ENCODE measurements at places on chromosomes 6 and 20. TPM values are rescaled to one million over a fixed set of nuclear protein-coding genes. Genes with fewer than 3 reads are reported as not detected.

DNA sequence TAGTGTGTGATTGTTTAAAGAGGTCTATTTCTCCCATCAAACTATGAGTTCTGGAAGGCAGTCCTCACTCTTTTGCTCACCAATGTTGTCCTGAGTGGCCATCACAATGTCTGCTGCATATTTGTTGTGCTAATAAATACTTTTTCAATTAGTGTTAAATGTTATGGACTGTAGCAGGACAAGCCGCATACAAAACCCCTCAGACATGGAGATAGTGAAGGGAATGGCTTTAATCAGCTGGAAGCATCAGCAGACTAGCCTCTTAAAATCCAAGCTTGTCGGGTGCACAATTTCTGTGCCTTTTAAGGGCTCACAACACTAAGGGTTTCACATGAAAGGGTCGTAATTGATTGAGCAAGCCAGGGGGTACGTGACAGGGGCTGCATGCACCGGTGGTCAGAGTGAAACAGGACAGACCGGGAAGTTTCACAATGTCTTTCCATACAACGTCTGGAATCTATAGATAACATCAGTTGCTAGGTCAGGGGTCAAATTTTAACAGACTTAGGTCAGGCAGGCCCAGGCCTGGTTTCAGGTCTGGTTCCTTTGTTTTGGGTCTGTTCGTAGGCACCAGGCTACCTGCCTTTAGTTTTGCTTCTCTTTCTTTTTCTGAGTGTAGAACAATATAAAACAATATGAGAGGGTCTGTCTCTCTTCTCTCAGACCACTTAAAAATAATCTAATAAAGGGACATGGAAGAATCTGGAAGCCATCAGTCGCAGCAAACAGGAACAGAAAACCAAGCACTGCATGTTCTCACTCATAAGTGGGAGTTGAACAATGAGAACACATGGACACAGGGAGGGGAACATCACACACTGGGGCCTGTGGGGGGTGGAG, 327.6 kb upstream of the HTR1E start:
- no peak overlapping the region for H3K27ac ChIP-seq
- H3K36me3 ChIP-seq = no peaks in the 10 kb centered on the region
- no peak overlapping the region for H3K4me3 ChIP-seq

DNA sequence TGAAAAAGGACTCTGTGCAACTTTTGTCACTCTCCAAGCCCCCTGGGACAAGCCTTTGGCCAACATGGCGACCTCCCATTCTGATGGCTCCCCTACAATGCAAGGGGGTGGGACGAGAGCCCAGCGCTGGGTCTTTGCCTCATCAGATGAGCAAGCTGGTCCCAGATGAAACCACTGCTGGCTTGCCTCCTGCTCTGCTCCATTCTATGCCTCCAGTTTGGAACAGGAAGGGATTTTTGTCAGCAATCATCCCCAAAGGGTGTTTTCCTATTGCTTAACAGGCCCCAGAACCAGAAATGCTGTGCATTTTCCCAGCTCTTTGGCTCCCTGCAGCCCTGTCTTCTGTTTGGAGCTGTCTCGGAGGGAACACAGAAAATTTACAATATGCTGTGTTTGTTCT, 412.7 kb downstream of the MAFB start:
- no peak overlapping the region for H3K27ac ChIP-seq
- no peaks in the 10 kb centered on the region for H3K27me3 ChIP-seq

DNA sequence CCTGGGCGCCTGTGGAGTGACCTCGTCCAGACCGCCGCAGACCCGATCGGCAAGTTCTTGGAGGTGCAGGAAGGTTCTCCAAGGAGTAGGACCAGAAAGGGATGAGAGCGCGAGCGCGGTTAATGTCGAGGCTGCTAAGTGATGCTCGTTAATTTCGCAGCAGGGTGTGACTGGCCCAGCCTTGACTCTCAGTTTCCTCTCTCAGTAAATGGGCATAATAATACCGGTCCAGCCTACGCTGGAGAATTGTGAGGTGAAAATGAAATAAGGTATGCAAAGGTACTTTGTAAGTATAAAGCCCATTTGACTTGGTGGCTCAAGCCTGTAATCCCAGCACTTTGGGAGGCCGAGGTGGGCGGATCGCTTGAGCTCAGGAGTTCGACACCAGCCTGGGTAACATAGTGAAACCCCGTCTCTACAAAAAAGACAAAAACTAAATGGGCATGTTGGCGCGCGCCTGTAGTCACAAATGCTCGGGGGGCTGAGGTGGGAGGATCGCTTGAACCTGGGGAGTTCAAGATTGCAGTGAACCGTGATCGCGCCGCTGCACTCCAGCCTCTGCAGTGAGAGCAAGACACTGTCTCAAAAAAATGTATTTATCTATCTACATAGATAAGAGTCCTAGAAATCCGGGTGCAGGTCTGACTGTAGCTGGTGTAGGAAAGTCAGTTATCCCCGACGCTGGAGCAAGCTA, 634 bp upstream of the BTBD9 start:
- peak; percentile 12 for DNase-seq
- H3K27me3 ChIP-seq = no peaks in the 10 kb centered on the region

GRCh38 chr6:13059026-13059425, 269.3 kb downstream of the TBC1D7 start:
- no peaks in the 10 kb centered on the region for H3K27me3 ChIP-seq
- no peaks in the 10 kb centered on the region for H3K36me3 ChIP-seq
- DNase-seq = no peak
- no peak overlapping the region for H3K4me3 ChIP-seq
- H3K4me1 ChIP-seq = no peaks in the 10 kb centered on the region
- H3K27ac ChIP-seq = no peak overlapping the region

GRCh38 chr6:150875841-150876240, 10.3 kb downstream of the MTHFD1L start:
- DNase-seq = no peak
- no peak overlapping the region for H3K4me3 ChIP-seq
- peaks cover 19% of the 10 kb centered on the region for H3K4me1 ChIP-seq

GRCh38 chr20:31933698-31934097, 18.1 kb downstream of the PDRG1 start:
- H3K27ac ChIP-seq = no peak overlapping the region
- no peak for DNase-seq
- H3K4me3 ChIP-seq = no peak overlapping the region
- H3K36me3 ChIP-seq = no peaks in the 10 kb centered on the region
- no peaks in the 10 kb centered on the region for H3K27me3 ChIP-seq

- no peak overlapping the region for H3K4me3 ChIP-seq
- DNase-seq = no peak
- H3K27ac ChIP-seq = no peak overlapping the region
- no peaks in the 10 kb centered on the region for H3K27me3 ChIP-seq
Observed at GRCh38 chr6:617456-618100, 39.3 kb downstream of the HUS1B start.

DNA sequence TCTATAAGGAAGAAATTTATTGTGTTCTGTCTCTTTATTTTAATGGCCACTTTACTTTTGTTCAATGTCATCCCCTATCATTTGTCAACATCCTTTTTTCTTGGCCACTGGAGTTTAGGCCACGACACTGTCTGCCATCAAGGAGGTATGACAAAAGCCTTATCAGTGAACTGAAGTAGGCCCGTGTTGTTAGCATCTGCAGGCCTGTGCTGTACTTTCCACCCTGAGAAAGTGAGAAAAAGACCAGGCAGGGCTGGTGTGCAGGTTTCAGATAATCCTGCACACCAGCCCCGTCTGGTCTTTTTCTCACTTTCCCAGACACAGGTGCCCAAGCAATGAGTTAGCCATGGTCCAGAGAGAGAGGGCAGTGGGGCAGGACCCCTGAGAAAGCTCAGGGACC, 57.6 kb downstream of the GOPC start:
- no peak overlapping the region for H3K27ac ChIP-seq
- peaks cover 8% of the 10 kb centered on the region for H3K36me3 ChIP-seq
- DNase-seq = no peak
- H3K4me3 ChIP-seq = no peak overlapping the region
- H3K4me1 ChIP-seq = peaks cover 17% of the 10 kb centered on the region
- no peaks in the 10 kb centered on the region for H3K27me3 ChIP-seq

GRCh38 chr20:62617711-62618483, 24.4 kb upstream of the SLCO4A1 start:
- peak overlapping the region; percentile 68 for H3K27ac ChIP-seq
- H3K4me3 ChIP-seq = no peak overlapping the region
- peak; percentile 33 for DNase-seq

DNA sequence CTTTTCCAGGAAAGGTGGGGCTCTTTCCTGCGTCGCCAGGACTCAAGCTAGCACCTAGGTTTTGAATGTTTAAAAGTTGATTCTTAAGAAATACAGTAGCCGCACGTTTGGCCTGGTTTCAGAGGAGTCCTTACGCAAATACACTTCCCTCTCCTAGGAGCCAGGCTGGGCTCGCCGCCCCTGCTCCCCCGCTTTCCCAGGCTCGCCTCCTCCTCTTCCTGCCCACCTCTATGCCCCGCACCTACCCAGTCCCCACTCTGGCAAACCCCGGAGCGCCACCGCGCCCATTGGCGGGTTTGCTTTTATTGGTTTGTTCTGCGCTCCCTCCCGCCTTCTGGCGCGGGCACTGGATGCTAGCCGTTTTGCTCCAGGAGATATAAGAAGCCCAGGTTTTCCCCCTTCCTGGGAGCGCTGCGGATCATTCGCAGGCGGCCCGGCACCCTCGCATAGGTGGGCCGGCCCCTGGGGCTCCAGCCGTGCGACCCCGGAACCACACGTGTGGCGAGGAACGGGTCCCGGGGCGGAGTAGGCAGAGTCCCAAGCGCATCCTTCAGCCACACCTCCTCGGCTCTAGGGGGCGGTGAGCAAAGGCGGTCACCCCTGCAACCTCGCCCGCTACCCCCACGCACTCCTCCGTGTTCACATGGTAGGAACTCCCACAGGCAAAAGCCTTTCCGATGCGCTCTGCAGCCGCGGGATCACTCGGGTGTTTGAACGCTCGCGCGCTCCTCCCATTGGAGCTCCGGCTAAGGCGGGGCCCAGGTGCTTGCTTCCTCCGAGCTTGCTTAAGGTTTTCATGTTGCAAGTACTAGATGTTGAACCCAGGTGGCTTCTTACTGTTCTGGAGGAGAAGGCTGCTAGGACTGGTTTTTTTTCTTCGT, 119.0 kb downstream of the RTN4IP1 start:
- no peaks in the 10 kb centered on the region for H3K27me3 ChIP-seq
- no peaks in the 10 kb centered on the region for H3K36me3 ChIP-seq
- H3K4me3 ChIP-seq = peak overlapping the region; percentile 58
- peaks cover 26% of the 10 kb centered on the region for H3K4me1 ChIP-seq
- DNase-seq = peak; percentile 75

DNA sequence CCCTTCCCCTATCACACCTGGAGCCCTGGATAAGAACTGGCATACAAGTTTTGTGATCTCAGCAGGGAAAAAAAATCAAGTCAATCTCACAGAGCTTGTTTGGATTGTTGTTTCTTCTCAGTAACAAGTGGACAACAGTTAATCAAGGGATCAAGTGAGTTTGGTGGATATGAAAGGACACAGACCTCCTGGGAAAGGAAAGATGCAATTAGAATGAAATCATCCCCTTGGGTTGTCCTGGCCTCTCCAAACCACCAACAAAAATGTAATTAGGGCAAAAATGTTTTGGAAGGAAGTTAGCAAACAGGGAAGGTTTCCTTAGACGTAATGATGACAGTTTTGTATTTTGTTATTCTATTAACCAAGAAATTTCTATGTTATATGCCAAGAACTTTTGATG, 99.1 kb upstream of the PRDM1 start:
- H3K4me1 ChIP-seq = peaks cover 4% of the 10 kb centered on the region
- H3K4me3 ChIP-seq = no peak overlapping the region
- H3K36me3 ChIP-seq = no peaks in the 10 kb centered on the region
- no peaks in the 10 kb centered on the region for H3K27me3 ChIP-seq
- no peak for DNase-seq

- DNase-seq = no peak
- H3K4me3 ChIP-seq = no peak overlapping the region
- no peaks in the 10 kb centered on the region for H3K36me3 ChIP-seq
- peaks cover 74% of the 10 kb centered on the region for H3K4me1 ChIP-seq
Observed at GRCh38 chr6:149334682-149335160, 17.2 kb downstream of the TAB2 start.

- no peak overlapping the region for H3K27ac ChIP-seq
- H3K4me3 ChIP-seq = no peak overlapping the region
- no peaks in the 10 kb centered on the region for H3K36me3 ChIP-seq
Observed at GRCh38 chr6:156457601-156458000, 319.6 kb upstream of the ARID1B start.

- no peak overlapping the region for H3K27ac ChIP-seq
- no peak for DNase-seq
- no peak overlapping the region for H3K4me3 ChIP-seq
- no peaks in the 10 kb centered on the region for H3K36me3 ChIP-seq
Observed at GRCh38 chr20:47187450-47188195, 168.9 kb downstream of the ZMYND8 start.

DNA sequence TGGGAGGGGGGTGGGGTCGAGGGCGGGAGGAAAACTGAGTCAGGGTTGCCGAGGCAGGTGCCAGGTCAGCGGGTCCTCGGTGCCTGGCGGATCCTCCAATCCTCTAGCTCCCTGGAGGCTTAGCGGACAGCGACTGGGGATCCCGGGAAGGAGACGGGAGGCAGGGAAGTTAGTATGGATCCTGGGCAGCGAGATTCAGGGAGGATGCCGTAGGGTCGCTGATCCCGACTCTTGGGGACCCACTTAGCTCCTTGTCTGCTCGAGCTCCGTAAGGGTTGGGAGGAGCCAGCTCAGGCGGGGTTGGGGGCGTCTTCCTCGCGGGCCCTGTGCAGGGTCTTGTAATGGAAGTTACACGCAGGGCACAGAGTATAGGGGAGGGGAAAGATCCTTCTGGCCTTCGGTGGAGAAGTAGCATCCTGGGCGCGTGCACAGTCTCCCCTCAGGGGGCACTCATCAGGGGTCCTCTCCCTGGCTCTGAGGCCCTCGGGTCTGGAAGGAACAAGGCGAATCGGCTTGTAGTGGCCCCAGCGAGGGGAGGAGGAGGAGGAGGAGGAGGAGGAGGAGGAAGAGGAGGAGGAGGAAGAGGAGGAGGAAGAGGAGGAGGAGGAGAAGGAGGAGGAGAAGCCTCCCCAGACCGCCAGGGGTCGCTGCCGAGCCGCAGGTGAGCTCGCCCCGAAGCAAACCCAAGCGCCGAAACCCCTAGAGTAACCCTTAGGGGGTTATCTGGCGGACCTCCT, 6.4 kb upstream of the SLC12A5 start:
- no peak overlapping the region for H3K4me3 ChIP-seq
- peaks cover 4% of the 10 kb centered on the region for H3K4me1 ChIP-seq
- H3K27me3 ChIP-seq = peaks cover 17% of the 10 kb centered on the region

GRCh38 chr6:110660066-110660655, 155.1 kb downstream of the CDK19 start:
- no peaks in the 10 kb centered on the region for H3K36me3 ChIP-seq
- no peak for DNase-seq
- H3K27me3 ChIP-seq = no peaks in the 10 kb centered on the region
- H3K4me1 ChIP-seq = no peaks in the 10 kb centered on the region

ACOT13 gene
- 10.2 TPM for total RNA-seq

NHLRC1 gene
- total RNA-seq = 4.2 TPM

GPLD1 gene
- 5.1 TPM for total RNA-seq

TCF15 gene
- not detected for total RNA-seq

CPNE5 gene
- total RNA-seq = 2.2 TPM

MYL9 gene
- total RNA-seq = 67.1 TPM

SDCBP2 gene
- total RNA-seq = 18.0 TPM

CLPSL1 gene
- not detected for total RNA-seq

DCBLD1 gene
- total RNA-seq = 18.9 TPM

BMP6 gene
- 2.7 TPM for total RNA-seq

NRN1 gene
- total RNA-seq = 4.6 TPM

TNFRSF21 gene
- 13.6 TPM for total RNA-seq
